ENCODE measurements at places on chromosomes 3 and 15.

DNA sequence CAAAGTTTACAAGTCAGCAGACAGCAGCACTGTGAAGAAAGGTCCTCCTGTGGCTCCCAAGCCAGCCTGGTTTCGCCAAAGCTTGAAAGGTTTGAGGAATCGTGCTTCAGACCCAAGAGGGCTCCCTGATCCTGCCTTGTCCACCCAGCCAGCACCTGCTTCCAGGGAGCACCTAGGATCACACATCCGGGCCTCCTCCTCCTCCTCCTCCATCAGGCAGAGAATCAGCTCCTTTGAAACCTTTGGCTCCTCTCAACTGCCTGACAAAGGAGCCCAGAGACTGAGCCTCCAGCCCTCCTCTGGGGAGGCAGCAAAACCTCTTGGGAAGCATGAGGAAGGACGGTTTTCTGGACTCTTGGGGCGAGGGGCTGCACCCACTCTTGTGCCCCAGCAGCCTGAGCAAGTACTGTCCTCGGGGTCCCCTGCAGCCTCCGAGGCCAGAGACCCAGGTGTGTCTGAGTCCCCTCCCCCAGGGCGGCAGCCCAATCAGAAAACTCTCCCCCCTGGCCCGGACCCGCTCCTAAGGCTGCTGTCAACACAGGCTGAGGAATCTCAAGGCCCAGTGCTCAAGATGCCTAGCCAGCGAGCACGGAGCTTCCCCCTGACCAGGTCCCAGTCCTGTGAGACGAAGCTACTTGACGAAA, 24.2 kb downstream of the STARD5 start:
- no peak for DNase-seq

- no peak for DNase-seq
Observed at GRCh38 chr3:16909802-16910201, 25.0 kb downstream of the PLCL2 start.

- no peak for DNase-seq
Observed at GRCh38 chr3:148694116-148694515, 3.6 kb upstream of the AGTR1 start.

- no peak for DNase-seq
Observed at GRCh38 chr3:127150513-127151250, 42.2 kb upstream of the PRR23E start.

- DNase-seq = no peak
Observed at GRCh38 chr15:63597038-63597790, at the start of gene FBXL22. Gene FBXL22 (plus strand): TSS chr15:63597387. CDS start chr15:63597393, 6 bp downstream.

DNA sequence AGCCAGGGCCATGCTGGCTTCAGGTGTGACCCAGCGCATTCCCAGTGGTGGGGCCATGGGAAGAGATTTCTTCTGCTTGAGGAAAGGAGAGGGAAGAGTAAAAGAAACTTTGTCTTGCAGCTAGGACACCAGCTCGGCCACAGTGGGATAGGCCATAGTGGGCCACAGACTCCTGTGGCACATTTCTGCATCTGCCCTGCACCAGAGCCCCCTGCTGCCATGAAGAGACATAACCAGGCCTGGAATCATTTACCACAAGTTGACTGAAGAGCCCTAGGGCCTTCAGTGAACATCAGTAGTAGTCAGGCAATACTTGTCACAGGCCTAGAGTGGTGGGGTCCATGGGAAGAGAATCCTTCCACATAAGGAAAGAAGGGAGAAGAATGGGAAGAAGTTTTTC, 411.4 kb upstream of the ARL6 start:
- no peak for DNase-seq

GRCh38 chr3:46447228-46447985, 17.3 kb downstream of the LTF start:
- DNase-seq = no peak

DNA sequence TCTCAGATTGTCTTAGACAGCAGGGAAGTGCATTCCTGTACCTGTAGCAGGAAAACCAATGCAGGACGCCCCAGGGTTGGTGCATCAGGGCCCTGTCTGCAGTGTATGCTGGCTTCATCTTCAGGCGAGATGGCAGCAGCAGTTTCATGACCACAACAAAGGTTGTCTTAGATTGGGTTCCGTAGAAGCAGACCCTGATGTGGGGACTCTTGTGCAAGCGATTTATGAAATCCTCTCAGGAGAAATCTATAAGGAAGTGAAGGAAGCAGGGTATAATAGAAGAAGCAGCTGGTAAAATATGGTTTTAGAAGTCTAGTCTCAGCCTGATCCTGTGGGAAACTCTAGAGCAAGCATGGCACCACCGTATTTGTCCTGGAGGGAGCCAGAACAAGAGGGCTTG, 25.0 kb downstream of the DNAH1 start:
- DNase-seq = no peak

DNA sequence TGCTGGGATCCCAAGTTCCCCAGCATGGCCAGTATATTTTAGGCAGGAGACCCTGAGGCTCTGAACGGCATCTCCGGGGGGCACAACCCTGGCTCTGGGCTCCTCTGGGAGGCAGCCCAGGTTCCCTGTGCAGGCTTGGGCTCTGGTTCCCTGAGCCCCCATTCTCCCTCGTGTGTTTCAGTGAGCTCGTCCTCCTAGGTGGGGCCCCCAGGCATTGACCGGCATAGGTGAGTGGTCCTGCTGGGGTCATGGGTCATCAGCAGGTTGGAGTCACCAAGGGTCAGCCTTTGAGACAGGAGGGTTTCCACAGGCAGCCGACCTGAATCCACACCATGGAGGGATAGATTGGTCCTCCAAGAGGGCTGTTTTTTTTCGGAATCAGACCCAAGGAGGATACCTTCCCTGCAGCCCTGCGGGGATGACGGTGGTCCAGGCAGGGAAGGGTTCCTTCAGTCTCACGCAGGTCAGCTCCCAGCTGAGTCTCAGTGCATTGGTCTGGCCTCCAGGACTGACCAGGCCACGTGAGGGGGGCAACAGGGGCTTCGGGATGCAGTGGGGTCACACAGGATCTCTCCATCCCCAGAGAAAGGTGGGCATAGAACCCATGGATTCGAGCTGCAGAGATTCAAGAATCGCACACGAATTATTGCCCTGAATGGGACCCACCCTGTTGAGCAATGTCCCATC, 226.0 kb downstream of the SNRPN start:
- no peak for DNase-seq

DNA sequence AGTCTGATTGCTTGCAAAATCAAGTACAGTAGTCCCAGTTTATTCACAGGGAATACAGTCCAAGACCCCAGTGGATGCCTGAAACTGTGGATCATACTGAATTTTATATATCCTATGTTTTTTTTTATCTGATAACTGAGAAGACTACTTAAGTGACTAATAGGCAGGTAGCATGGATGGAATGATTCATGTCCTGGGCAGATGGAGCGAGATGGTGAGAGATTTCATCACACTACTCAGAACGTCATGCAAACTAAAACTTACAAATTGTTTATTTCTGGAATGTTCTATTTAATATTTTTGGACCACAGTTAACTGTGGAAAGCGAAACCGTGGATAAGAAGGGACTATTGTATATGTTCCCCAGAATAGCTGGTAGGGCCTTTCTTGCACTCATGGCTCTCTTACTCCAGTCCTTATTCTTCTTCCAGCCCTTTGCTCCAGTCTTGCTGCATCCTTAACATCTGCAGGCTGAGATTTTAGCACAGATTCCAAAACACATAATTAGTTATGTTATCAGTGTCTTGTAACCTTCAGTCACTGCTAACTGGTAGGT, 290.0 kb downstream of the ADAMTSL3 start:
- no peak for DNase-seq

DNA sequence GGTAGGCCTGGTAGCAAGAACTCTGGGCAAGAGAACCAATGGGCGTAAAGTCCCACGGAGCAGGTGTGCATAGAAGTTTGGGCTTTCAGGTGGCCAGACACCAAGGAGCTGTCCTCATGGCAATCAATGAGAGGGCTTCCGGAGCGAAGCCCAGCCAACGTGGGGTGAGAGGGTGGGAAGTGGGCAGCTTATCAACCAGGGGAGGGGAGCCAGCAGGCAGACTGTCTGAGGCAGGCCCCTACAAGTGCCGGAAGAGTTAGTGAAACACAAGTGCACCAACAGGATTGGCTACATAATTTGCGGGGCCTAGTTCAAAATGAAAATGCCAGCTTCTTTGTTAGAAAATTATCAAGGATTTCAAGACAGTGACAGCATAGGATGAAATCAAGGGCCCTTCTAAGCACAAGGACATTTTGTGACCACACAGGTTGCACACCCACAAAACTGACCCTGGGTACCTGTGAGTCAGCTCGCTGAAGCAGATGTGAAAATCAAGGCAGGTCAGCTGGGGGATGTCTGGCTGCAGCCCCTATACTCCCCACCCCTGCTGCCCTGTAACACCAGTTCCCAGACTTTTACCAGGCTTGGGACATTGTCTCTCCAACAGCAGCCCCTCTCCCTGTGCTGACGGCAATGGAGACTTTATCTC, 102.1 kb upstream of the ETV5 start:
- DNase-seq = no peak

DNA sequence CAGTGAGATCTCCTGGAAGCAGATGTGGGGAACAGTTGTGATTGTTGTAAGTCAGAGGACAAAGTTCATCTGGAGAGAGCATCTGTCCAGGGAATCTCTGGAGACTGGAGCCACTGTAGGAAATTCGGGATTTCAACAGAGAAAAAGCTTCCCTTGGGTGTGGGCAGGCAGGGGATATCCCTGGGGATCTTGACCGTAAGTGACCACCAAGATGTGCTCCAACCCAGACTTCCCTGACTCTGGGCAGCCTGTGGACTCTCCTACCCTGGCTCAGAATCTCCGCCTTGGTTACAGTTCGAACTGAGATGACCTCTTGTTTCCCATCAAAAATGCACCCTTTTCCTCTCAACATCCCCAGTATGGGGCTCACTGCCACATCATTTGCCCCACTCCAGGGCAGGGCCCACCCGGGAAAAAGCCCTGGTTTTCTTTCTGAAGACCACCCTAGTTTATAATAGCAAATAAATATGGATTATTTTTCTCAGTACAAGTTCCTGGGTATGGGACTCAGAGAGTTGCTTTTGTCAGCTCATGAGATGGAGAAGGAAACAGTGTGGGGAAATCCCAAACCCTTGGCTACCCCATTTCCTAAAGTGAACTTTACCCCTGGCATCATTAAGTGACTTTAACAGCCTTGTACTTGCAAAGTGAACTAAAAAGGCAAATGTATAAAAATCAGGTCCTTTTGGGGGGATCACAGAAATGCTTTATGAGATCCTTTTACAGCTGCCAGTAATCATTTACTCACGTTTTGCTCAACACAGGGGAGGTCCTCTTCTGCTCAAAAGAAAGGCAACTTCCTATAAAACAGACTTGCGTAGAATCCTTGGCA, 89.9 kb downstream of the CCNL1 start:
- DNase-seq = no peak

DNA sequence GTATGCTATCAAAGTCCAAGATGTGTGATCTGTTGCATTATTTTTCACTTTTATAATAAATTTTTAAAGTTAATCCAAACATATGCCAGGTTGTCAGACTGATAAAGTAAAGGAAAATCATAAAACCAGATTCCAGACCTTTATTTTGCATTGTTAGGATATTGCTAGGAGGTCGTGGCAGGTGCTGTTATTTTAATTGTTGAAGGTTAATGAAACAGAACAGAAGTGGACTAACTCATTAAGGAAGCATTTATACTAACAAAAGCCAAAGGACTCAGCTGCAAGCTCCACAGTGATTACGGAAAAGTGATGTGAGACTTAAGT, 63.1 kb downstream of the DCLK3 start:
- DNase-seq = no peak

DNA sequence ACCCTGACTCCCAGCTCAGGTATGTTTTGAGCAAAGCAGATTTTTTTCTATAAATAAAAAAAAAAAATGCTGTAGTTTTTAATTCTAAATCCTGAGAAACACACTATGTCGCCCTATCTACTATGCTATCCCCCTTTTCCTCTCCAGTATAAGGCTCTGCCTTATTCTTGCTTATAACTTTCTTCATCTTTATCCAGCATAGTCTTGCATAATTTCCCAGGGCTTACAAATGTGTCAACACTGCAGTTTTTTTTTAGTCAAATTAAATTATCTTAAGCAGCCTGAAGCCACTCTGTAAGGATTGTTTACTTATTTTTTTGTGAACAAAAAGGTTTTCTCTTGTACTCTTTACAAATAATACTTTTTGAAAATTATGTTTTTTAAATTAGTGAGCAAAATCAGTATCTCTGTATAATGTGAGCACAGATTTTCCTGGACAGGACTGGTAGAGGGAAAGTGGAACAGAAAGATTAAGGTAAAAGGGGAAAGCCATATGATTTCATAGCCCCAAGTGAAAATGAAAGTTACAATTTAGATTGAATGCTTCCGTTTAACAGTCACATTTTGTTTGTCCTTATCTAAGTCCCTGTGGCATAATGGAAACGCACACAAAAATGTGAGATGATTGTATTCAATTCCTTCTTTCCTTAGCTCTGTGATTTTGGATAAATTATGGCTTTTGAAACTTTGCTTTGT, 5.6 kb upstream of the PYDC2 start:
- no peak for DNase-seq

DNA sequence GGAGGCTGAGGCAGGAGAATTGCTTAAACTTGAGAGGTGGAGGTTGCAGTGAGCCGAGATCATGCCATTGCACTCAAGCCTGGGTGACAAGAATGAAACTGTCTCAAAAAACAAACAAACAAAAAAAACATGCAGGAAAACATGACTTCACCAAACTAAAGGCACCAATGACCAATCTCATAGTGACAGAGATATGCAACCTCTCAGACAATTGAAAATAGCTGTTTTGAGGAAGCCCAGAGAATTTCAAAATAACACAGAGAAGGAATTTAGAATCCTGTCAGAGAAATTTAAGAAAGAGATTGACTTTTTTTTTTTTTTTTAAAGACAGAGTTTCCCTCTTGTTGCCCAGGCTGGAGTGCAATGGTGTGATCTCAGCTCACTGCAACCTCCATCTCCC, 26.1 kb downstream of the NCBP2 start:
- no peak for DNase-seq

- no peak for DNase-seq
Observed at GRCh38 chr15:37101980-37102304, 1.6 kb upstream of the MEIS2 start.

DNA sequence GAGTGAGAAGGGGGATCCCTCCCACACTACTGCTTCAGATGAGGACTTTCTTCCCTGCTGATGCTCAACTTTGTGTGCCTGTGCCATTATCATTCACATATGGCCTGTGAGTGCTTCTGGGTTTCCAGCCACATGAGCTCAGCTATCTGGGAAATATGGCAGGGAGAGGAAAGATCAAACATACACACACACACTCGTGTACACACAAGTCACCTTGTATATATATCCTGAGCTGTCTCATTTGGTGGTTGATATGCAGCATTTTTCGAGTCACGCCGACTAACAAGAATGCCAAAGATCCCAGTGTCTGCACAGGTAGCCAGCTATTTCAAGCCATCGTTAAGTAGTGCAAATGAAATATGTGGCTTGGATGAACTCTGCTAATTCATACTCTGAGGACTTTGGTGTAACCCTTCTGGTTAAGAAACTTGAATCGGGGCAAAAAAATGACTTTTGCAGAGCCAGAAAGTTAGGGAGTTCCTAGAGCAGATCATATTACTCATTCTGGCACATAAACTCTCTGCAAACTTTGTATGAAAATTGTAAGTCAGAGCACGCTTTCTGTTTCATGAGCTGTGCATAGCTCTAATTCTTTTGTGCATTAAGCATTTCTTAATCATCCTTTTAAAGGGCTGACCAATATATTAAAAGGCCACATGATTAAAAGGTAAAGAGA, 24.9 kb upstream of the WNT5A start:
- no peak for DNase-seq
